Motor neuron (in vitro differentiated cells): ENCODE measurements at places on chromosomes 12 and 14.

GRCh38 chr12:2483713-2484112, 311.1 kb upstream of the FKBP4 start:
- ATAC-seq = no peak

- no peak for ATAC-seq
Measured at GRCh38 chr14:86779416-86779815, 1213.6 kb downstream of the GALC start.

GRCh38 chr12:112546996-112547395, 128.2 kb downstream of the PTPN11 start:
- no peak for ATAC-seq

GRCh38 chr14:77862154-77862786, 62.4 kb downstream of the ADCK1 start:
- peak; percentile 84 for ATAC-seq

DNA sequence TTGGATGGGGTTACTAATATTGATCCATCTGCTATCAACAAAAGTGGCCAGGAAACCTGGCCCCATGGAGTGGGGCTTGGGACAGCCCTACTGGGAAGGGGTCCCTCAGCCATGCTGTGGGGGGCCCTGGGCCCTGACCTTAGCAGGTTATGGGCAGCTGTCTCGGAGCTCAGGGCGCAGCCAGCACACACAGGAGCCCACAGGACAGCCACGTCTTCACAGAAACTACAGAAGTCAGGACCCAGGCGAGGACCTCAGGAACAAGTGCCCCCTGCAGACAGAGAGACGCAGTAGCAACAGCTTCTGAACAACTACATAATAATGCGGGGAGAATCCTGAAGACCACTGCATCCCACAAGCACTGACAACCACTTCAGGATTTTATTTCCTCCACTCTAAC, 11.9 kb upstream of the FKBP11 start:
- ATAC-seq = peak; percentile 21

GRCh38 chr12:104653730-104654664, 197.2 kb downstream of the CHST11 start:
- peak; percentile 67 for ATAC-seq

GRCh38 chr12:52216100-52216499, 16.9 kb upstream of the KRT7 start:
- ATAC-seq = peak; percentile 17

DNA sequence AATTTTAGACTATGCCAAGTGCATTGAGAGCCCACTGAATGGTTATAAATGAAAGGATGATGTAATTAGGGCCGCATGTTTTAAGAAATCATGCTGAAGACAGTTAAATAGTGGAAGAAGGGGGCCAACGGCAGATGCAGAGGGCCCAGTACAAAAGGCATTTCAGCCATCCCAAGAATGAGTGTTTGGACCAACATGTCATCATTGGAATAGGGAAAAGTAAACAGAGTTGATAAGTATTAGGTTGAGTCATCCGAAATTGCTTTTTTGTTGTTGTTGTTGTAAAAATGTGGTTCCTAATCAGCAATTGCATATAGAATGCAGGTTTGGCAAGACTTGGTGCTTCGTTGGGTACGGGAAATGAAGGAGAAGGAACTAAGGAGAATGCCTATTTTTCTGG, 29.5 kb downstream of the BMP4 start:
- no peak for ATAC-seq

- ATAC-seq = no peak
Measured at GRCh38 chr14:102117852-102118251, 21.8 kb upstream of the WDR20 start.

- ATAC-seq = no peak
Measured at GRCh38 chr14:87122166-87122565, 870.8 kb downstream of the GALC start.

DNA sequence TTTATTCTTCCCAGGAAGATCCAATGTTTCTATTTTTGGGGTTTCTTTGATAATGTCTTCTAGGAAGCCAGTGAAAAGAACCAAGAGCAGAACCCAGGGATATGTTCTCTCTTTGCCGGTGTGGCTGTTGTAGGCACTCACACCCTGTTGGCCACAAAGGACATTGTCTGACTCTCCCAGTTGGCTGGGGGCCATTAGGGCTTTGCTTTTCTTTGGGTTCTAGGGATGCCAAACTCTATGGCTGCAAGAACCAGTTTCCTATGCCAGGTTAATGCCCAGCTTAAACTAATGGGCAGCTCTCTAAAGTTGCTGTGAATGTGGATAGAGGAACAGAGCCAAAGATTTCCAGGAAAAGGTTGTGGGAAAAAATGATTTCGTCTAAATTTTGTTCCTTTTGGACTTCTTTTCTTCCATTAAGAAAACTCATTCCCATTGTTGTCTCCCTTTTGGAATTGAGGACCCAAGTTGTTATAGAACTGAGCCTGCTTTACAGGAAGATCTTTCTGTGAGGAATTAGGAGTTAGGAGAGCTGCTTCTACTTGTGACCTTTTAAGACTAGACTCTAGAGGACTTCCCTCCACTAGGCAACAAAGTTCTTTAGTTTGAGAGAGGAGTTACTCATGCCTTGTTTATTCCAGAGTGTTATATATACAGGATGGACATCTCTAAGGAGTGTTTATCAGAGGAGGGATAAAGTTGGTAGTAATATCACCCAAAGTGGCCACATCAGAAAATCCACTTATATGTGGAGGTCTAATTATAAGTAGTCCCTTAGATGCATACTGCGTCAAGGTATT, 13.1 kb downstream of the COPZ1 start:
- peak; percentile 58 for ATAC-seq

- peak; percentile 9 for ATAC-seq
Measured at GRCh38 chr12:121580959-121581685, at the start of gene KDM2B. KDM2B (minus strand) TSS chr12:121581023; CDS start chr12:121580911, 112 bp downstream.

- ATAC-seq = no peak
Measured at GRCh38 chr12:58532855-58533608, 387.3 kb downstream of the LRIG3 start.

DNA sequence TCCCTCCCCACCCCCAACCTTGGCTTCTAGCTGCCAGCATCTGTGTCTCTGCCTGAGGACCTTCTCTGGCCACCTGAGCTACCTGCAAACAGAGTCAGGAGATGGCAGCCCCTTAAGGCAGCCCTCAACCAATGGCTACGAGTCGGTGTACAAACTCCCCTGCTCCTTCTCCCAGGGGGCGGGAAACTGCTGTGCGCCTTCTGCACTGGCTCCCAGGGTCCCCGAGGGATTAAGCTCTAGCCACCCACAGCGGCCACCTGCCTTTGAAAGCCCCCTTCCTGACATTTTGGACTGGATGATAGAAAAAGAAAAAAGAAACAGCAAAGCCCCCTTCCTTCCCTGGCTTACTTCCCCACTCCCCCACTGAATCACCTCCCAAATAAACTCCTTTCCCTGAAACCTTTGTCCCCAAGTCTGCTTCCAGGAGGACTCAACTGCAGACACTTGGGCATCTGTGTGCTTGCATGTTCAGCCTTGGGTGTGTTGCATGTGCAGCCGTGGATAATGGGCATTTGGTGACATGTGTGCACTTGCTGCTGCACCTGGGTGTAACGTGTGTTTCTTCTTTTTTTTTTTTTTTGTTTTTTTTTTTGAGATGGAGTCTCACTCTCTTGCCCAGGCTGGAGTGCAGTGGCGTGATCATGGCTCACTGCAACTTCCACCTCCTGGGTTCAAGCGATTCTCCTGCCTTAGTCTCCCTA, 6.0 kb downstream of the SDS start:
- ATAC-seq = no peak

DNA sequence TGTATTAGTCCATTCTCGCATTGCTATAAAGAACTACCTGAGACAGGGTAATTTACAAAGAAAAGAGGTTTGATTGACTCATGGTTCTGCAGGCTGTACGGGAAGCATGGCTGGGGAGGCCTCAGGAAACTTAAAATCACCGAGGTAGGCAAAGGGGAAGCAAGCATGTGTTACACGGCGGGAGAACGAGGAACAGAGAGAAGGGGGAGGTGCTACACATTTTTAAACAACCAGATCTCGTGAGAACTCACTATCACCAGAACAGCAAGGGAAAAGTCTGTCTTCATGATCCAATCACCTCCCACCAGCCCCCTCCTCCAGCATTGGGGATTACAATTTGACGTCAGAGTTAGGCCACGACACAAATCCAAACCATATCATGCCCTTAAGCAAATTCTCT, 13.3 kb upstream of the MAX start:
- ATAC-seq = no peak

DNA sequence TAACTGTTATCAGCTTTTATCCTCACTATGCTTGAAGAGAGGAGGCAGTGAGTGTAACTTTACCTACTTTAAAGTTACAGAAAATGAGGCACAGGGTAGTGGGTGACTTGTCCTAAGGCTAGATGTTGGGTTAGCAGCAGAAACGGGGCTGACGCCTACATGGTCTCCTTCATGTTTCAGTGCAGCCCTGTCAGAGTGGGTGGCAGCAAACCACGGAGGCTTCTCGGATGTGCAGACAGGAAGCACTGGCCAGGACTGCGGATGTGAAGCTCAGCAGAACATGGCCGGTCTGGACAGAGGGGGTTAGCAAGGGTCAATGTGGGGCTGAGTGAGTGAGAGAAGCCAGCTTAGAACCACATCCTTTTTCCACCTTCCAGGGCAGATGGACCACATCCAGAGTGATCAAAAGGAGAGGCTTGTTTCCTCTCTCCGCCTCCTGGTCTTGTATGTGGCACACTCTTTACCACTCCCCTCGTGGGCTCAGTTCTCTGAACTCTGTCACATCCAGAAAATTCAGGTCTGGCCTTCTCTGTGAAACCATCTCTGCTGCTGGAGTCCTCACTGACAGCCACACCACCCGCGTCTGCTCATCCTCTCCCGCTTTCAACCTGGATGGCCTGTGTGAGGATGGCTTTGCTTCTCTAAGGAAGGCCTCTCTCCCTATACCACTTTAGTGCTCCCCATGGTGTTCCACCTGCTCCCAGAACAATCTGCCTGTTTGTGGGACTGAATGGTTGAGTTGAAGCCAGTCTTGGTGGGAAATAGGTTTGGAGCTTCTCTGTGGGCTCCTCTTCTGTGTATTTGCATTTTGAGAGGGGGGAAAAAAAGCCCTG, 14.1 kb downstream of the SUSD6 start:
- peak; percentile 20 for ATAC-seq

GRCh38 chr12:15323480-15323879, 1.2 kb downstream of the PTPRO start:
- no peak for ATAC-seq

- no peak for ATAC-seq
Measured at GRCh38 chr12:56657416-56658379, 11.9 kb upstream of the ATP5F1B start.

- no peak for ATAC-seq
Measured at GRCh38 chr12:87807086-87807485, 222.1 kb downstream of the C12orf50 start.

DNA sequence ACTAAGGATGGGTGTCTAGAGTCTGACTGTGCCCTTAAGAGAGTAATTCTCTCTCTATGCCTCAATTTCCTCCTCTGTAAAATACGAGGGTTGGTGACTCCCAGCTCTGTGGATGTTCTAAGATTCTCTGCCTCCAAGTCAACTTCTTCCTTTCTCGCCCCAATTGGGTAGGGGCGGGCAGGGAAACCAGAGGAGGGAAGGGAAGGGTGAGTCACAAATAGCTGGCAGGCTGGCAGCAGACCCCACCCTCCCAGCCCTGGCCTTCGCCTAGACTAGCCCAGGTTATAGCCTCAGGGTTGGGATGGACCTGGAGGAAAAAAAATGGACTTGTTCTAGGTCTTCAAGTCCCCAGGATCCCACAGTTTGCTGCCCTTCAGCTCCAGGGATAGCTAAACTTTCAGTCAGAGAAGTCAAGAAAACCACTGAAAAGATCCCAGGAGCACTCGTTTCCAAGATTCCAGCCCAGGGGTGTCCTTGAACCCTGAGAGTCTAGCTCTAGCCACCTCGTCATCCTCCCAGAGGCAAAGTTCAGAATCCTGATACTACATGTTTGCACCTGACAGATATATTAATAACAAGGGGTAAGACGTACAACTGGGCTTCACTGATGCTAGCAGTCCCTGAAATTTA, 2.3 kb downstream of the DGKA start:
- no peak for ATAC-seq

DNA sequence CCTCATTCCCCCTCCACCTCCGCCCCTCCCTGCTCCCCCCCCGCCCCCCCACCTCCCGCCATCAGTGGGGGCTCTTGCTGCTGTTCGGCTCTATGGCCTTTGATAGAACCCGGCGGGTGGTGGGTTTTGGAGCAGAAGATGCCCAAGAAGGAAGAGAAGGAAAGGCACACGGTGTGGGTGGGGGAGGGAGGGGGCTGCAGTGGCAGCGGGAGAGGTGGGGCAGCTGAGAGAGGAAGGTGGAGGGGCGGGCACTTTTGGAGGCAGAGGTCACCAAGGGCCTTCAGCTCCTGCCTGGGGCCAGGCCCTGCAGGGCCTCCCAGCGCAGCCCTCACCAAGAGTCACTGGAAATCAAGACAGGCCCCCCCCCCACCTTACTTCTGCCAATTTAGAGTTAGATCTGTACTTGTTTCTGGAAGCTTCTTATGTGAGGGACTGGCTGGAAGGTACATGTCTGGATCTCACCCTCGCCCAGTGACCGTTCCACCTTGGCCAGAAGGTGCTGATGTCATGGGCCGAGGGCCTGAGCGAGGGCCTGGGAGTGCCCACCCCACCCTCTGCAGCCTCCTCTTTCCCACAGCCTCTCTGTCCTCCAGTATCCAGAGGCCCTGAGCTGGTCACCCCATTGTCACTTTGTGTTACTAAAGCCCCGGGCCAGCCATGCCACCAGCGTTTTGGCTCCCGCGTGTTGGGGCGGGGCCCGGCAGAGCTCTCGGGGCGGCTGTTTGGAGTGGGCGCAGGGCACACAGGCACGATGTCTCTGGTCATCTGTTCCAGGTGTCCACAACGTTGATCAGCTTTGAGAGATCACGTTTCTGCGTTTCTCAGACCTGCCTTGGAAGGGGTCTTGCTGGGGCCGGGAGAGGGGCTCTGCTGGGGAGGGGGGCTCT, 153.9 kb downstream of the KIF26A start:
- no peak for ATAC-seq

DNA sequence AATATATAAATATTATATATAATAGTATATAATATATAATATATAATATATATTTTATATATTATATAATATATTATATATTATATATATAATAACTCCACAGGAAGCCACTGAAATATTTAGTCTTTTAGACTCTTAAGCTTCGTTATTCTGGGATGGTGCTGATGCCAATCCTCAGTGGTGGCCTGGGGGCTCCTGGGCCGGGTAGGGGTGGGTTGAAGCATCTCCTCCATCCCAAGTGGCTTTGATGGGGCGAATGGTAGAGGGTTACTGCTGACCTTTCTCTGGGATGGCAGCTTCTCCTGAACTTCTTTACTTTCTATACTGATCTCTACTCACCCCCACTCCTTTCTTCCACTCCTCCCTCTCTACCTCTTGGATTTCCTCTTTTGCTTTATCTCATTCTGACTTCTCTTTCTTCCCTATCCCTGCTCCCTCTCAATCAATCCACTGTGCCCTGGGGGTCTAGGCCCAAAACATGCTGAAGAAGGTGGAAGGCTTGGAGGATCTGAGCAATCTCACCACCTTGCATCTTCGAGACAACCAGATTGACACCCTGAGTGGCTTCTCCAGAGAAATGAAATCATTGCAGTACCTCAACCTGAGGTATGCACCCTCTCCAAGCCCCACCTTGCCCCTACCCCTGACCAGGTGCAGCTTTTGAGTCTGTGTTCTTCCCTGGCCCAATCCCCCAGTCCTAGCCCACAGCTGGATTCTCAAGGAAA, 4.8 kb upstream of the ENO2 start:
- ATAC-seq = no peak

GRCh38 chr14:87181288-87181687, 811.7 kb downstream of the GALC start:
- no peak for ATAC-seq
